Neural progenitor cell (in vitro differentiated cells): ENCODE measurements at places on chromosomes 16 and 17.

- DNase-seq = no peak
Measured at GRCh38 chr17:2034157-2034556, 4.2 kb downstream of the DPH1 start.

DNA sequence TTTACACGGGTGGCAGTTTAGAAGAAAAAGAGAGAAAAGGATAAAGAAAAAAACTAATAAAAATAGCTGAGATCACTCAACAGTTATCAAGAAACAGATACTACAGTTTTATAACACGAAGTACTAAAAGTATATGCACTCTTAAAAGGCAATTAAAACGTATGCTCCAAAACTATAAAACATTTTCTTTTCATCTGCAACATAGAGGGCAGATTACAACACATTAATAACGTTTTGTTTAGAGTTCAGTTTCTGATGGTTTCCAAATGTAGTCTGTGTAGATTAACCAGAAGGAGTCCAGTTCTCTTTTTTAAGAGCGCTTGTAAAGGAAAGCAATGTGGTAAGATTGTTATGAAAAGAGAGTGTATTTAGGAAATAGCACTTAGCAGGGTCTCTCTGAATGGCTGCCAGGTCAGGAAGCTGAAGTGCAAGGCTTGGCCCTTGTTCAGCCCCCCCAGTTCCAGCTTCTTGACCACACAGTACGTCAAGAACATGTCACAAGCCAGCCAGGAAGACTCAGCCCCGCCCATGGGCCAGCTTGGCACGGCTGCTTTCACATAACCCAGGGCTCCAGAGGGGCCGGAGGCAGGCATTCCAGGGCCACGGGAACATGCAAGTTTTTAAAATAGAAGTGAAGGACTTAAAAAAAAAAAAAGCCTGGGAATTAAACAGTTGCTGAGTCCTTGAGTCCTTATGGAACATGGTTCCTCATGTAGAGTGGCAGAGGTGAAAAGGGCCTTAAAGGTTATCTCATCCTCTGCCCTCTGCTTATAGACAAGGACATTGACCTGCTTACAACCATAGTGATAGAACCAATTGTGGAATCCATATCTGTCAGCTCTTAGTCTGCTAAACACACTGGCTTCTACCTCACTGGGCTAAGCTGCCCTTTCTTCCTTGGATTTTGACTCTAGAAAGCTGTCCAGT, 147.4 kb upstream of the TBX2 start:
- DNase-seq = no peak

DNA sequence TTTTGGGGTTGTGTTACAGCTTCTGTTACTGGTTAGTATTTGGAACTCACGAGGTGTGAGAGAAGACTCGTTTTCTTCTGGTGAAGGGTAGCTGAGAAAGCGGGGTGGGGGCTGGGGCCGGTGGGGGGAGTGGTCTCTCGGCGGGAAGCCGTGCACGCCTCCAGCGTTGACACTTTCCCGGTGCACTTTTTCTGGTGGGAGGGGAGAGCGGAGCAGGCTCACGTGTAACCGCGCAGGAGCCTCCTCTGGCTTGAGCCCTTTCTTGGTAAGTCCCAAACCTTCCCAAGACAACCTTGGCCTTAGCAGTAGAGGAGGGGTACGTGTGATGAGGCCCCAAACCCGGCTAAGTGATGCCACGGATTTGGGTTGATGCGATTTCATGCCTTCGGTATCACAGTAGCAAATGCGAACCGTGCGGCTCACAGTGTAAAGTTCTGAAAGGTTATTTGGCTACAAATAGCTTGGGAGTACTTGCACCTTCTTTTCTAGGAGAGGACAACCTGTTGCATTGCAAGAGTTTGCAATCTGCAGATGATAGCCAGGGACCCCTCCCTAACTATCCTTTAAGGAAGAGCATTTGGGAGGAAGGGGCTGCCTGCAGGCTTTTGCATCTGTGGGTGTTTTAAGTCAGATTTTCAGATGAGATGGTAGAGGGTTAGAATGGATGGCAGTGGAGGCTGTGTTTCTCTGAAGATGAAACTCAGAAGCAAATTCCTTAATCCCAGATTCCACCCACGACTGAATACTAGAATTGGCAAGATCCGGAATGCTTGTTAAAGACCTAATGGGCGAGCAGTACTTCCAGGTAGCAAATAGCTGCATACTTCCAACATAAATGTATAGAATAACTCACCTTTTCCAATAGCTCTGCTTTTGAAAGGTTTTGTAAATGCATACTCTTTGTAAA, 1.5 kb downstream of the HLF start:
- peak; percentile 38 for DNase-seq

DNA sequence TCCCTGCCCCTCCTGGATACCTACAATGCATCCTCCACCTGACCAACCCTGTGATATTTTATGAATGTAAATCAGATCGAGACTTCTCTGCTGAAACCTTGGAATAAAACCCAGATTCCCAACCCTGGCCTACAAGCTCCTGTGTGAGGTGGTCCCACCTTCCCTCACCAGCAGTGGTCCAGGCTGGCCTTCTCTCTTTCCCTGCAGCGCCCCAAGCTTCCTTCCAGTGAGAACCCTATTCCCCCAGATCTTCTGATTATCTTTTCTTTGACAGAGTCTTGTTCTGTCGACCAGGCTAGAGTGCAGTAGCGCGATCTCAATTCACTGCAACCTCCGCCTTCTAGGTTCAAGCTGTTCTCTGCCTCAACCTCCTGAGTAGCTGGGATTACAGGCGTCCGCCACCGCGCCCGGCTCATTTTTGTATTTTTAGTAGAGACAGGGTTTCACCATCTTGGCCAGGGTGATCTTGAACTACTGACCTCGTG, 2.5 kb upstream of the HELZ start:
- no peak for DNase-seq

DNA sequence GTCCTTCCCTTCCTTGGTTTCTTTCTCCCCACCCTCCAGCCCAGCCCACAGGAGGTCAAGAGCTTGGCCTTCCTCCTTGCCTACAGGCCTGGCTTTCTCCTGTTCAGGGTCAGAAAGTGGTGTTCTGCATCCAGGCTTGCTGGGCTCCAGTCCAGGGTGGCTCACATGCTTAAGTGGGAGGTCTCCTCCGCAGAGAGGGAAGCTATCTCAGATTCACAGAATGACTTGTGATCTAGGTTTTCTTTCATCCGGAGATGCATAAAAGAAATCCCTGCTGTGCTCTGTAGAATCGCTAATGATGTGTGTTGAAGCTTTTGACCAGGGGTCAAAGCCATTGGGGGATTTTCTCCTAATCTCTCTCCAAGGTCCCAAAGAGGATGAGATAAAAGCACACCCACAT, 382.3 kb upstream of the EEF2KMT start:
- no peak for DNase-seq

- DNase-seq = peak; percentile 24
Measured at GRCh38 chr16:83994703-83995102, 26.7 kb downstream of the NECAB2 start.

- peak; percentile 77 for DNase-seq
Measured at GRCh38 chr17:7835814-7836595, 2.0 kb downstream of the KDM6B start.

DNA sequence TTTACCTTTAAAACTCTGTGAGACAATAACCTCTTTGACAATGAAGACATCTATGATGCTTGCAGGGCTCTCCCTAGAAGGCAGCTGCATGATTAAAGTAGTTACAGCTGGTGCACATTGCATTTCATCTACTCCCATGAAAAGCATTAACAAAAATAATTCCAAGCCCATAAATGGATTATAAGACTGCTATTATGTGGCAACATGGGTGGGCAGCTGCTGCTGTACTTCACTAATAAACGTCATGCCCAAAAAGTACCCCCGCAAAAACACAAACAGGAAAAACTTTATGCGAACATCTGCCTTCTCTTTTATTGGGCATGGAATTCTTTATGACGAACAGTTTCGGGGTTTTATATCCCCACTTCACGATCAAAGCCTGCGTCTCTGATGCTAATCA, 224.9 kb downstream of the CA10 start:
- DNase-seq = no peak

DNA sequence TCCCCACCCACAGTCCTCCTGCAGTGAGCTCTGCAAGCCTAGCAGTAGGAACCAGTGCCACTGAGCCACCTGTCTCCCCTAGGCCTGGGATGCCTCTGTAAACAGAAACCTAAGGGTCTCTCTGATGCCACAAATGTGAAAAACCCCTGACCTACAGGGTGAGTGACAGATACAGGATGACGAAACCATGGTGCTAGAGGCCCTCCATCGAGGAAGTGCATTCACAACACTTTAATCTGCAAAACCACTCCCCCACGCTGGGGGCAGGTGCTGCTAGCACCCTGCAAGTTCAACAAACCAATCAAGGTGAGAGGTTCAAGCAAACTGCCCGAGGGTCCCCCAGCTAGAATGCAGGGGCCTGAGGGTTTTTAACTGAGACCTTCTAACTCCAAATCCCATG, 59.5 kb downstream of the CDYL2 start:
- DNase-seq = no peak

- no peak for DNase-seq
Measured at GRCh38 chr17:81568416-81568815, 16.3 kb upstream of the FAAP100 start.

- no peak for DNase-seq
Measured at GRCh38 chr17:79678091-79678735, 52.5 kb upstream of the ENPP7 start.
